ENCODE measurements at places on chromosomes 2 and 18. TPM values are rescaled to one million over a fixed set of nuclear protein-coding genes. Genes with fewer than 3 reads are reported as not detected.

DNA sequence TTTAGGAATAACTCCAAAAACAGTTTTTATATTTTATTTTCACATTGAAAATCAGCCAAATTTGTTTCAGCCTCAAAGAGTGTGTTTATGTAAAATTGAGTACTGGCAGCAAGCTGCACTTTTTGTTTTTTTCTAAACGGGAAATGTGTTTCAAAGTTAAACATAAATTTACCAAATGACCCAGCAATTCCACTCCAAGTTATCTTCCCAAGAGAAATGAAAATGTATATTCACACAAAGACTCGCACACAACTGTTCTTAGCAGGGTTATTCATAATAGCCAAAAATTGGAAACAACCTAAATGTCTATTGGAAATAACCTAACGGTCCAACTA lies 9.3 kb downstream of the ALPK2 start:
- no peaks in the 10 kb centered on the region for H3K27me3 ChIP-seq
- no peak overlapping the region for H3K4me3 ChIP-seq
- no peaks in the 10 kb centered on the region for H3K4me1 ChIP-seq
- no peak for DNase-seq
- no peaks in the 10 kb centered on the region for H3K36me3 ChIP-seq
- no peak overlapping the region for H3K27ac ChIP-seq

The OR6B2 gene
- total RNA-seq, result not detected

The DSG3 gene
- not detected for total RNA-seq

GRCh38 chr2:83860320-83860719 lies 598.8 kb downstream of the SUCLG1 start:
- no peak for DNase-seq
- no peaks in the 10 kb centered on the region for H3K36me3 ChIP-seq
- no peaks in the 10 kb centered on the region for H3K27me3 ChIP-seq
- H3K4me1 ChIP-seq, result no peaks in the 10 kb centered on the region

DNA sequence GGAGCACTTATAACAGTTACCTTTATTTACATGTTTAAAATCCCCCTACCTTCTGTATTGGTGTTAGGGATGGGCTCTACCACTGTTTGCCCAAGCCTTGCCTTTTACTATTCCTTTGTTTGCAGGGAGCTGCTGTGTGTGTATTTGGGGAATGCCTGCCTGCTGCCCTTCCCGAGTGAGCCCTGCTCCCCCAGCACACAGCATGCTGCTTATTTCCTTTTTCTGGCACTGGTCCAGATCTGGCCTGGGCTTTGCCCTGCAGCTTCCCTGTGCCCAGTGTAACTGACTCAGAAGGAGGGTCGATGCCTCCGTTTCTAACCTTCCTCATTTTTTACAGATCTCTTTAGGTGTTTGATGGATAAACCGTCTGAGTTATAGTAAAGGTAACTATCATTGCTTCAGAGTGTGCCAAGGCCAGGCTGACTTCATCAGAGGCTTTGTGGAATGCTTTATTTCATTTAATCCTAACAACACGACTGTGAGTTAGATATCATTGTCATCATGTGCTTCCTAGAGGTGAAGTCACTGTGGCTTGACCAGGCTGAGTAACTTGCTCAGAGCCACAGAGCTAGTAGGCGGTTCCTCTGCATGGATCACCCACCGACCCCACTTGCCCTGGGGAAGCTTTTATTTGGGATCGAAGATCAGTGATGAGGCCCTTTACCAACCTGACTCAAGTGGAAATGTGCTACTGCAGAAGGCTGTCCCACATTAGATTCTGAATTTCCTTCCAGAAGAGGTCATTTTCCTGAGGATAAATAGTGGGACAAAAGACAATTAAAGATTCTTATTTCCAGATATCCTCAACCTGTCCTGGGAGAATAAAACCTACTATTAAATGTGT lies 238.8 kb downstream of the ZNF407 start:
- H3K27me3 ChIP-seq, result no peaks in the 10 kb centered on the region
- peak; percentile 59 for DNase-seq
- H3K4me3 ChIP-seq, result no peak overlapping the region
- no peaks in the 10 kb centered on the region for H3K36me3 ChIP-seq

The ZAP70 gene
- total RNA-seq, result not detected

The NEU2 gene
- not detected for total RNA-seq
